ENCODE measurements at places on chromosomes 16 and 17. TPM values are rescaled to one million over a fixed set of nuclear protein-coding genes. Genes with fewer than 3 reads are reported as not detected.

Gene CCL8
- total RNA-seq: not detected

Gene MT3
- not detected for total RNA-seq

Gene BHLHA9
- not detected for total RNA-seq

Gene NACA2
- total RNA-seq: not detected

Gene NTN1
- under 0.01 TPM for total RNA-seq

Gene ABCA3
- total RNA-seq: 0.51 TPM

Gene CHP2
- 0.26 TPM for total RNA-seq

Gene KRT27
- total RNA-seq: not detected

Gene YPEL2
- 2.6 TPM for total RNA-seq
